ENCODE measurements at places on chromosomes 13 and 19. TPM values are rescaled to one million over a fixed set of nuclear protein-coding genes. Genes with fewer than 3 reads are reported as not detected.

- H3K36me3 ChIP-seq: peaks cover 15% of the 10 kb centered on the region
- no peak for DNase-seq
- no peak overlapping the region for H3K27ac ChIP-seq
- no peaks in the 10 kb centered on the region for H3K4me1 ChIP-seq
- no peaks in the 10 kb centered on the region for H3K27me3 ChIP-seq
Observed at GRCh38 chr19:7545904-7546303, 10.4 kb downstream of the PNPLA6 start.

GRCh38 chr13:91946498-91947070 lies 548.2 kb downstream of the GPC5 start:
- no peak overlapping the region for H3K4me3 ChIP-seq
- H3K27ac ChIP-seq: no peak overlapping the region

DNA sequence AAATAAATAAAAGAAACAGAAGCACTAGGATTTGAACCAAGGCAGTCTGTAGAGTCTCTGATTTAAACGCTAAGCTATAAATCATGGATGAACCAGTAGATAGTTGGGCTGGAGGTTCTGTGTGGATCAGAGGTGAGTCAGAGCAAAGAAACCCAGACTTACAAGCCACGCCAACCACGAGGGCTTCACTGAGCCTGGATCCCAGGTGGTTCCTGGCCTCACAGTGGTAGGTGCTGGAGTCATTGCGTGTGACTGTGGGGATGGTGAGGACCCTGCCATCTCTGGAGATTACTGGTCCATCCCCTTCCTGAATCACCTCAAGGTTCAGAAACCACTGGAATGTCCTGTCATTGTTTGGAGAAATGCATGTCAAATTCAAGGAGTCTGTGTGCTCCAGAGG lies 19.3 kb upstream of the CEACAM20 start:
- peaks cover 2% of the 10 kb centered on the region for H3K36me3 ChIP-seq
- peaks cover 4% of the 10 kb centered on the region for H3K4me1 ChIP-seq
- no peak for DNase-seq
- H3K4me3 ChIP-seq: no peak overlapping the region
- no peak overlapping the region for H3K27ac ChIP-seq
- peaks cover 21% of the 10 kb centered on the region for H3K27me3 ChIP-seq

- DNase-seq: no peak
- H3K4me1 ChIP-seq: peaks cover 20% of the 10 kb centered on the region
- peaks cover 25% of the 10 kb centered on the region for H3K36me3 ChIP-seq
- peak overlapping the region; percentile 45 for H3K27ac ChIP-seq
Observed at GRCh38 chr13:32426191-32426989, 1.5 kb downstream of the N4BP2L1 start.

- DNase-seq: no peak
- H3K36me3 ChIP-seq: peaks cover 3% of the 10 kb centered on the region
- peak overlapping the region; percentile 92 for H3K27ac ChIP-seq
- H3K27me3 ChIP-seq: no peaks in the 10 kb centered on the region
- peak overlapping the region; percentile 79 for H3K4me3 ChIP-seq
Observed at GRCh38 chr19:45767881-45768654, 984 bp downstream of the SIX5 start.

The C1QTNF9B gene
- not detected for total RNA-seq

GRCh38 chr13:109565877-109566276 lies 220.5 kb downstream of the IRS2 start:
- no peak for DNase-seq
- no peak overlapping the region for H3K27ac ChIP-seq
- H3K27me3 ChIP-seq: no peaks in the 10 kb centered on the region
- no peaks in the 10 kb centered on the region for H3K36me3 ChIP-seq
